ENCODE measurements at places on chromosomes 5 and 9.

- no peak for DNase-seq
These were observed 23.8 kb upstream of the ALDH1B1 start for GRCh38 chr9:38368731-38369130.

- no peak for DNase-seq
These were observed 311.2 kb upstream of the PIK3R1 start for GRCh38 chr5:67904366-67904765.

GRCh38 chr9:131927091-131927490 lies 152.6 kb downstream of the MED27 start:
- no peak for DNase-seq

DNA sequence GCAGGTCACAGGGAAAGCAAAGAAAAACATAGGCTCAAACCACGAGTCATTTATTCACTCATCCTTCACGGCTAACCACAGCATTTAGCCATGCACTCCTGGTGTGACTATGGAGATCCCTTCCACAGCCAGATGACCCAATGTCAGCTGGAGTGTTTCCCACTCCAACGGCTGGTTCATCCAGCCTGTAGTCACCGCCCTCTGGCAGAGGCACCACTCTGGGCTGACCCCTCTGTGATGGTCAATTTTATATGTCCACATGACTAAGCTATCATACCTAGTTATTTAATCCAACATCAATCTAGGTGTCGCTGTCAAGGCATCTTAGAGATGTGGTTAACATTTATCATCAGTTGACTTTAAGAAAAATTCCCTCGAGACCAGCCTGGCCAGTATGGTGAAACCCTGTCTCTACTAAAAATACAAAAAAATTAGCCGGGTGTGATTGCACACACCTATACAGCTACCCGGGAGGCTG lies 9.5 kb upstream of the PHF19 start:
- DNase-seq: no peak

GRCh38 chr9:129172816-129173215 lies 5.2 kb downstream of the IER5L start:
- DNase-seq: no peak

- DNase-seq: no peak
These were observed 88.6 kb upstream of the MYO10 start for GRCh38 chr5:17024686-17025180.

DNA sequence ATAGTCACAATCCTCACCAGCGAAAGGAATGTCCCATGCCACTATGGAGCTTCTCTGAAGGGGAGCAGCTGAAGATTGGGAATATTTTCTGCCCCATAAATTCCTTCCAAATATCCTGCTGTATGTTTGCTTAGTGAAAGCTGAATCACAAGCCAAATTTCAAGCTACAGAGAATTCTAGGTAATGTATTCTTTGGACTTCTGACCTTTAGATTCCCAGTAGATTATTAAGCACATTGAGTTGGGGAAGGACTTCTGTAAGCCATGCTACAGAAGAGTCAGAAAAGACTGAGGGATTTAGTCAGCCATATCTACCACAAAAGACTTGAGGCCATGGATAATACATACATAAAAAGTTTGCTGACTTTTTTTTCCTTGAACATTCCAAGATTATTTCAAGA lies 1342.0 kb upstream of the NUDT12 start:
- DNase-seq: no peak

DNA sequence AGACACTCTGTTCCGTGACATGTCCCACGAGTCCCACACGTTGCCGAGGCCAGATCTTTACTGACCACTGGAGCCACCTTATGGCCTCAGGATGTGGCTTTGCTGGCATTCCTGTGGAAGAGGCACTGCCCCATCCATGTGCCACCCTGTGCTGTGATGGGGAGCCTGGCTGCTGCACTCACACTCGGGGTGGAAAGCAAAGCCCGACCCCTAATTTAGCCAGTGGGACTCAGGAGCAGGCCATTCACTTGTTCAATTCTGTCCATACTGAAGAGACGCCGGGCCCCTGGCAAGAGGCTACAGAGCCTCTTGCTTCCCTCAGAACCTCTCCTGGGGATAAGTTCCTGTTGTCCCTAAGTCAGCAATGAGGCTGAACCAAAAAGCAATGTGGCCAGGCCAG lies 18.6 kb upstream of the CEP72 start:
- DNase-seq: no peak
